CD8-positive, alpha-beta memory T cell (primary cell): ENCODE measurements at places on chromosomes 2 and 18. TPM values are rescaled to one million over a fixed set of nuclear protein-coding genes. Genes with fewer than 3 reads are reported as not detected.
A peak's percentile ranks its signal among the peaks of the same experiment; 100 is the strongest.

- no peak overlapping the region for H3K4me3 ChIP-seq
- H3K27me3 ChIP-seq = no peaks in the 10 kb centered on the region
- no peaks in the 10 kb centered on the region for H3K36me3 ChIP-seq
- no peak overlapping the region for H3K27ac ChIP-seq
- H3K4me1 ChIP-seq = no peaks in the 10 kb centered on the region
Observed at GRCh38 chr2:185608799-185609198, 129.8 kb upstream of the FSIP2 start.

GRCh38 chr18:10201659-10202058 is 252.8 kb upstream of the APCDD1 start:
- H3K27me3 ChIP-seq = no peaks in the 10 kb centered on the region
- H3K36me3 ChIP-seq = no peaks in the 10 kb centered on the region
- no peak overlapping the region for H3K27ac ChIP-seq
- no peak for DNase-seq
- no peaks in the 10 kb centered on the region for H3K4me1 ChIP-seq

DNA sequence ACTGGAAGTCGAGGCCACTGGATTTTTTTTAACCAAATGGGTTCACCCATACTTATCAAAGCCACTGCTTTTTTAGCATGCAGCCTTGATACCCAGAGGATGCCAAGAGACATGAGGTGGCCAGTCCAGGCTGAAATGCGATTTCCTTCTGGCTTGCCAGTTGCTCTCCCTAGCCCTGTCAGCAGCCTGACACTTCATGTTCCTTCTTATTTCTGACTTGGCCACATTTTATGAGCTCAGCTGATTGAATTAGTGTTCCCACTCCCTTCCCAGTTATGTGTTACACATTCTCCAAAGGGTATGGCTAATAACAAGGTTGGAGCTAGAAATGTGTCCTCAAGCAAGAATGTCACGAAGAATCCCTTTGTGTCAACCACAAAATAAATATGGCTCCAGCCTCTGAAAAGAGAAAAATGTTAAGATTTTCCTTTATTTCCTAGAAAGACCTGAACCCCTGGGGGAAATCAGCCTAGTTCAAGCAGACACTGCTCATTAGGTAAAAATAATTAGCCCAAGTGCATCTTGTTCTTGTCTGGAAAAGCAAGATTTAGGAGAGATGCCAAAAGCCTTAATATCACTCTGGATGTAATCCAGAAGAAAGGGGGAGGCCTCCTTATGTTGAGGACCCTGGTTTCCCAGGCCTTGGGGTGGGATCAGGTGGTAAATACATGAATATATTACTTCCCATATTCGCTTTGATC is 121.7 kb upstream of the TACR1 start:
- DNase-seq = no peak
- H3K4me1 ChIP-seq = no peaks in the 10 kb centered on the region
- H3K27ac ChIP-seq = no peak overlapping the region
- no peaks in the 10 kb centered on the region for H3K27me3 ChIP-seq

DNA sequence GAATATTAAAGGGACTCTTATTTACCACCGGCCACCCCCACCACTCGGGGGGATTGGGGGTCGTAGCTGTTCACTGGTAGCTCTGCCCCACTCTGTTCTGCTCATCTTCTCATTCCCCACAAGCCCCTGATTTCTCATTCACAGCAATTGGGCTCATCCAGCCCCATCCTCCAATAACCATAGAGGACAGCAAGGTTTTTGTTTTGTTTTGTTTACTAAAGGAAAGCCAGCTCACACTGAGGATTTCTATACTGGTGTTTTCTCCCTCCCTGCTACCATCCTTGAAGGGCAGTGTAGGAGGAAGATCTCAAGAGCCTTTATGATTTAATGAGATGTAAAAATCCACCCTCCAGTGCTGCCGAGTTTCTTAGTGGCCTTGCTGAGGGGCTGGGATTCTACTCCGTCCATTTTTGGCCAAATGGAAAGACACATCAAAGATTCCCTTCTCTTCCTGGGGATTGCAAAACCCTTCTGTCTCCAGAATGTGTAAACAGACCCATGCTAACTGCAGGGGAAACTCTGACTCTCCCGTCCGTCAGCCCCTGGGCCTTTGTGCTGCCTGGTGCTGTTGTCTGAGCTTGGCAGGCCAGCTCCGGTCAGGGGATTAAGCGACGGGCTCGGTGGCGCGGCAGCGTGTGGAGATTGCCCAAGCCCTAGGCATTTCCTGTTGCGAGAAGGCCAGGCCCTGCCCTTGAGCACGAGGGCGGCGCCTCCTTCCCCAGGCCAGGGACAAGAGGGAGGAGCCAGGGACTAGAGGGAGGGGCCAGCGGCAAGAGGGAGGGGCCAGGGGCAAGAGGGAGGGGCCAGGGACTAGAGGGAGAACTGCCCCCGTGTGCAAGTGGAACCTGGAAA is 165.0 kb downstream of the ANTXR1 start:
- DNase-seq = no peak
- H3K4me1 ChIP-seq = no peaks in the 10 kb centered on the region
- H3K27me3 ChIP-seq = no peaks in the 10 kb centered on the region
- no peak overlapping the region for H3K4me3 ChIP-seq

- DNase-seq = no peak
- no peaks in the 10 kb centered on the region for H3K36me3 ChIP-seq
- H3K4me3 ChIP-seq = no peak overlapping the region
- no peak overlapping the region for H3K27ac ChIP-seq
- no peaks in the 10 kb centered on the region for H3K27me3 ChIP-seq
Observed at GRCh38 chr2:175804122-175804521, 197.9 kb downstream of the LNPK start.

GRCh38 chr2:55175254-55176093 is 56.6 kb downstream of the CLHC1 start:
- no peaks in the 10 kb centered on the region for H3K27me3 ChIP-seq
- DNase-seq = peak; percentile 28
- H3K4me1 ChIP-seq = no peaks in the 10 kb centered on the region
- no peak overlapping the region for H3K27ac ChIP-seq
- no peak overlapping the region for H3K4me3 ChIP-seq

- H3K36me3 ChIP-seq = no peaks in the 10 kb centered on the region
- H3K4me3 ChIP-seq = no peak overlapping the region
- no peaks in the 10 kb centered on the region for H3K27me3 ChIP-seq
- no peak overlapping the region for H3K27ac ChIP-seq
- no peak for DNase-seq
Observed at GRCh38 chr2:20076757-20077156, 25.3 kb upstream of the LAPTM4A start.

DNA sequence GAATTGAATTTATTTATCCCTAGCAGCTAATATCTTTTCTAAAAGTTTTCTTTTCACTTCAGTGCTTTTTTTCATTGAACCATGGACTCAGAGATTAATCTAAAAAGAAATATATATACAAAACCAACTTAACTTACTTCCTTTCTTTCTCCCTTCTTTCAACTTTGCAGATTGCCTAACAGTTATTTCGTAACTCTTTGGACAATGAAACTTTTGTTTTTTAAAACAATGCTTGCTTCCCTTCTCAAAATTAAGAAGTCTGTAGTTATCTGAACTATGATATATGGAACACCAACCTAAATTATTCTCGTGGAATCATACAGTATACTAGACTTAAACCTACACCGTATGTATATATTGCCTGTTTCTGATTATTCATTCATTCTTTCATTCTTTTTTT is 62.9 kb downstream of the MIB1 start:
- H3K4me1 ChIP-seq = no peaks in the 10 kb centered on the region
- no peak overlapping the region for H3K27ac ChIP-seq
- no peak for DNase-seq
- no peaks in the 10 kb centered on the region for H3K27me3 ChIP-seq
- no peak overlapping the region for H3K4me3 ChIP-seq

DNA sequence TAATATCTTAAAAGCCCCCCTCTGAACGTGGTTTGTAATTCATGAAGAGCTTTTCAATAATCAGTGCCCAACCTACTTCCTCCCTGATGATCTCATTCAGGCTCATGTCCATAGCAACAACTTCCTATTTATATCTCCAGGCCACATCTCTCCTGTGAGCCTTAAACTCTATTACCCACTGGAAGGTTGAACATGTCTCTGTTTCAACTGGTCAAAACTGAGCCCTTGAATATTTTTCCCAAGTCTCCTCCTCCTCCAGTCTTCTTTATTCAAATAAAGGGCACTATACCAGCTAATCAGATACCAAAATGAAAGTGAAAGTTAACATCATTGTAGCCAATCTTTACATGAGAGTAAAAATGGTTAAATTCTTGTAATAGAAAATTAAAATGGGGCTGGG is 63.7 kb upstream of the ITGA4 start:
- H3K4me3 ChIP-seq = peak overlapping the region; percentile 24
- no peaks in the 10 kb centered on the region for H3K27me3 ChIP-seq
- H3K27ac ChIP-seq = peak overlapping the region; percentile 78
- DNase-seq = peak; percentile 5

DNA sequence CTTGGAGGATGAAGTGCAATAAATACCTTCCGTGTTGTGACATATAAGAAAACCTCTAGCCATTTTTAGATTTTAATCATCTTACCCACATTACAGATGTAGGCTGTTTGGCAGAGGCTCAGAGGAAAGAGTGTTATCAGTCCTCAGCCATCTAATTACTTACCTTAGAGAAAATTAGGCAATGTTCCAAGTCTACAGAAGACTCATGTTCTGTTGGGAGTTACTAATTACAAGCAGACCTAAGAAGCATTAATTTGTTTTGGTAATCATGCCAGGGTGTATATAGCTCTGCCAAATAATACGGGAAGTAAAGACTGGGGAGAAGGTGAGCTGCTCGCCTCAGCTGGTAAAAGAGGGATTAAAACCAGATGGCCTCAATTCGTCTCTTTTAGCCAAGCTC is 125.8 kb upstream of the PGAP1 start:
- DNase-seq = peak; percentile 11
- H3K27ac ChIP-seq = no peak overlapping the region
- no peak overlapping the region for H3K4me3 ChIP-seq
- no peaks in the 10 kb centered on the region for H3K27me3 ChIP-seq
- peaks cover 29% of the 10 kb centered on the region for H3K36me3 ChIP-seq

GRCh38 chr2:600542-601386 is 76.4 kb downstream of the TMEM18 start:
- H3K27ac ChIP-seq = no peak overlapping the region
- H3K27me3 ChIP-seq = no peaks in the 10 kb centered on the region
- no peaks in the 10 kb centered on the region for H3K36me3 ChIP-seq
- no peak overlapping the region for H3K4me3 ChIP-seq
- DNase-seq = no peak

DNA sequence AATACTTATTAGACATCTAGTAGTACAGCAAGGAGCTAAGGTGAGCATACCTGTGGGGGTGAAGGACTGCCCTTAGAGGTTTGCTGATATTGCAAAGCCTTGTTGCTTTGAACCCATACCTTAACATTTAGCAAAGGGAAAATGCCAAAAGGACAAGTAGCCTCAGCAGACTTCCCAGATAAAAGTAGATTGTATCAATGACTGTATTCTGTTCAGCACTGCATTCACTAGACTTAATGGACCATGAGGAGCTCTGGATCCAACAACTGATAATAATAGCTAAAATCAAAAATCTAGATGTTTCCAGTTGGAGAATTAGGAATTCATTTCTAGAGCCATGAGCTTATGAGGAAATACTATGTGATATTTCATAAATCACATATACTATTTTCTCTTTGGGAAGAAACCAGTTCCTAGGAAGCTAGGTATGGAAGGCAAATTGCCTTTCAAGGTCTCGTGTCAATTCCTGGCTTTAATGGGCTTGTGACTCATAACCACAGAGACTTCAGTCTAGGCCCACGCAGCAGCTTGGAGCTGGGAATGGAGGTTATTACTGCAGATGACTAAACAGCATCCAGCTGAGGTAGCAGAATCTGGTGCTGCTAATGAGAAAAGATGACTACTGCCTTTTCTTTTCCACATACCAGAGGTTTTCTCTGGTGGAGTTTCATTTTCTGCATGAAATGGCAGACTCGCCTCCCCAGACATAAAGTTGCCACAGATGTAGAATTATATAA is 191.2 kb upstream of the NABP1 start:
- H3K4me1 ChIP-seq = no peaks in the 10 kb centered on the region
- no peak overlapping the region for H3K4me3 ChIP-seq
- H3K27ac ChIP-seq = no peak overlapping the region
- no peak for DNase-seq
- H3K27me3 ChIP-seq = no peaks in the 10 kb centered on the region
- no peaks in the 10 kb centered on the region for H3K36me3 ChIP-seq

- no peak overlapping the region for H3K27ac ChIP-seq
- H3K27me3 ChIP-seq = no peaks in the 10 kb centered on the region
- no peaks in the 10 kb centered on the region for H3K36me3 ChIP-seq
- no peak for DNase-seq
- peaks cover 15% of the 10 kb centered on the region for H3K4me1 ChIP-seq
- H3K4me3 ChIP-seq = no peak overlapping the region
Observed at GRCh38 chr18:48997985-48998831, 47.4 kb upstream of the SMAD7 start.

DNA sequence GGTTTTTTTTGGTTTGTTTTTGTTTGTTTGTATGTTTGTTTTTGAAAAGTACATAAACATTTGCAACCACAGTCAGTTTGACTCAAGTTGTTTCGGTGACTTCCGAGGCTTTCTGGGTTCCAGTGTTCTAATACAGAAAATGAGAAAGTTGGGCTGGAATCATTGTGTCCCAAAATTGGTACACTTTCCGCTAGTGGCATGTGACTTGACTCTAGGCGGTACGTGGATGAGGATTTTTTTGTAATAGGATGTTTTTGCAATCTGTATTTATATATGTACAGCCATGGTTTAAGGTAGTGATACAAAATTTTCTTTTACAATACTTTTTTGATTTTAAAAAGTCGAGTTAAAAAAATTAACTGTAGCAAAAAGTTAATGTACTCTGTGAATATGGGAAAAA is 1.7 kb downstream of the MFF start:
- no peaks in the 10 kb centered on the region for H3K36me3 ChIP-seq
- H3K4me1 ChIP-seq = peaks cover 24% of the 10 kb centered on the region
- no peak overlapping the region for H3K4me3 ChIP-seq
- H3K27me3 ChIP-seq = no peaks in the 10 kb centered on the region
- DNase-seq = no peak

Gene NOSTRIN
- not detected for total RNA-seq

Gene RAPH1
- total RNA-seq = 3.5 TPM

Gene TMEM169
- total RNA-seq = 0.63 TPM

Gene CENPA
- 21.6 TPM for total RNA-seq

Gene HAAO
- 0.27 TPM for total RNA-seq

Gene MATN3
- not detected for total RNA-seq

Gene DNER
- not detected for total RNA-seq

Gene MPP4
- not detected for total RNA-seq

Gene CHRNG
- total RNA-seq = not detected

Gene RTP5
- total RNA-seq = 0.11 TPM
